ENCODE measurements at places on chromosomes 5 and 9.

DNA sequence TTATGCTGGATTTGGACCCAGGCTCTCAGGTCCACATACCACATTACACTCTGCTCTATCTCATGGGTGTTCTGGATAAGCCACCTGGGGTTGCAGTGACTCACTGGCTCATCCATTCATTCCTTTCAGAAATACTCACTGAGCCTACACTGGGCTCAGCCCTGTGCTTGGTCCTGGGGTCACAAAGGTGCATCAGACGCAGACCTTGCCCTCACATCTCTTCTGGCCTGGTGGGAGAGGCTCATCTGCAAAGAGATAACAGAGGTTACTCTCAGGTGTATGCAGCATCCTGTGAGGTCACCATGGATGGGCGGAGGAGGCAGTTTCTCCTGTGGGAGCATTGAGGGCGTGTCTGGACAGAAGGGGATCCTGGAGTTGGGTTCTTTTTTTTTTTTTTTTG is 12.1 kb downstream of the CDHR2 start:
- no peaks in the 10 kb centered on the region for H3K36me3 ChIP-seq
- no peak overlapping the region for H3K27ac ChIP-seq
- no peak for DNase-seq
- no peaks in the 10 kb centered on the region for H3K27me3 ChIP-seq
- H3K4me1 ChIP-seq = no peaks in the 10 kb centered on the region

DNA sequence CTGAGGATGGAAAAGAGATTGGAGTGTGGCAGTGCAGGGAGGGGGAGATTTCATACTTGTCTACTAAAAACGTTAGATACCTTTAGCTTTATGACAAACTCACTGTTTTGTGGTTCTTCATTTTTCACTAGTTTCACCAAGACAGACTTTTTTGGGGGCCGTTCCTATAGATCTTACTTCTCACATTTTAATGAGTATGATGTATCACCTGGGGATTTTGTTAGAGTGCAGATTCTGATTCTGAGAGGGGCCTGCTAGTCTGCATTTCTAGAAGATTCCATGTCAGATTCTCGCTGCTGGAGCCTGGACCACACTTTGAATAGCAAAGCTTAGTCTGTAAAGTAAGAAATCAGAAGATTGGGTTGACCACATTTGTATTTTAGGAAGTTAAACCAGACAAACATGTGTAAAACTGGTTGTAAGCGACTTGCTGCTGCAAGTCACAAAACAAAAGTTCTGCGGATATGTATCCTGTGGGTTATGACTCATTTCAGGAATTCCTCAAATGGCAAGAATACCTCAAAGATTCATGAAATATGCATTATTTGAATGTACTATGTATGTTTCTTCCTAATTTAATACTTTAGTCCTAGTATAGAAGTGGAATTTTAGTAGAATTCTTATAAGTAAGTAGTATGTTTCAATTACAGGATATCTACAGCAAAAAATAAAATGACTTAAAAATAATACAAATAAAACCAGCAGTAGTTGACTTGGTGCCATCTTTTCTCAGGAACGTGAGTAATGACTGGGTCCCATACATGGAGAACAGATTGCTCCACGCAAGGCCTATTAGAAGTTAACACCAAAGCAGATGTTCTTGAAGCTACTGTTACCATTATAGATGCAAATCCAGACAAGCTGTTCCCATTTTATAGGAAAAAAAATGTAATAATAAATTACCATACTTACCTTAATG is 27.8 kb downstream of the NFIL3 start:
- peaks cover 10% of the 10 kb centered on the region for H3K4me1 ChIP-seq
- H3K36me3 ChIP-seq = no peaks in the 10 kb centered on the region
- H3K27me3 ChIP-seq = no peaks in the 10 kb centered on the region

DNA sequence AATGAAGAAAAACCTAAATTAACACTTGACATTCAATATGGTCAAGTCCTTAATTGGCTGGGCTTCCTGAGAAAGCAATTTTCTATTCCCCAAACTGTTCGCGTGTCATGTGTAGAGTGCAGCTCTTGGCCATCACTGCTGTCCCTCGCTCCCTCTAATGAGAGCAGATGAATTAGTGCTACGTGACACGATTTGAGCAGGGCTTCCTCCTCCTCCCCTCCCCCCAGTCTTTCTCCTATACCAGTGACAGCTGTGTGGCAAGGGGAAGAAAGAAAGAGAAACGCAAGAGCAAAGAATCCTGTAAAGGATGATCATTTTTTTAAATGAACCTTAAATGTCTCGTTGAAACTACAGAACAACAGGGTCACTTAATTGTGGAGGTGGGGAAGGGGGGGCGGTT is 159.6 kb downstream of the BNC2 start:
- no peak overlapping the region for H3K4me3 ChIP-seq
- H3K27ac ChIP-seq = no peak overlapping the region
- no peak for DNase-seq
- H3K36me3 ChIP-seq = no peaks in the 10 kb centered on the region

- H3K36me3 ChIP-seq = no peaks in the 10 kb centered on the region
- no peaks in the 10 kb centered on the region for H3K4me1 ChIP-seq
- DNase-seq = no peak
- no peaks in the 10 kb centered on the region for H3K27me3 ChIP-seq
Observed at GRCh38 chr5:154529282-154529681, 51.3 kb upstream of the HAND1 start.

GRCh38 chr9:98101868-98102273 is 17.2 kb downstream of the TRIM14 start:
- no peaks in the 10 kb centered on the region for H3K4me1 ChIP-seq
- no peak overlapping the region for H3K4me3 ChIP-seq
- no peaks in the 10 kb centered on the region for H3K27me3 ChIP-seq
- no peak for DNase-seq

GRCh38 chr9:131727184-131727759 is 12.6 kb downstream of the RAPGEF1 start:
- no peaks in the 10 kb centered on the region for H3K27me3 ChIP-seq
- no peaks in the 10 kb centered on the region for H3K36me3 ChIP-seq
- no peak overlapping the region for H3K27ac ChIP-seq
- H3K4me1 ChIP-seq = peaks cover 32% of the 10 kb centered on the region

DNA sequence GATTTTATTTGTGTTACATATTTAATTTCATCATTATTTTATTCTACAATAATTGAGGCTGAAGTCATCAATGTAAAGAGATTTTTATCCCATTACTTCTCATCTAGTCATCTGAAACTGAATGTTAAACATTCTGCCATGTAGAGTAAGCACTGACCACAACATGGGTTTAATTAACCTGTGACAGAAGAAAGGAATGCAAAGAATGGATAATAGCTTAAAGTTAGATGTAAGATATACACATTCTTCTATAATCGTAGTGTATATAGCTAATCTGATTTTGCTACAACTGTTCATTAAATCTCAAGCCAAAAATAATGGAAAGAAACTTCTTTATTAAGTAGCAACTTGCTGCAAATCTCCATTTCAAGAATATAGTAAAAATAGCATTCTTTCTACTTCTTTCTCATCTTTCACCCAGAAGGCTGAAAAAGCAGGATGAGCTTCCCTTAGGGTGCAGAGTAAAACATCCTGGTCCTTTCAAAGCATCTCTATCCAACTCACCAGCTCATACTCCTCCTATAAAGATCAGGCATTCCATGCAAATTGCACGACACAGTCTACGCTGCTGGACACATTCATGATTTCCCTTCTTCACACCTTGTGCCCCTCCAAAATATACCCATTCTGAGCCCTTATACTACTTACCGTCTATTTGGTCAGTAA is 115.2 kb downstream of the EFNA5 start:
- H3K27me3 ChIP-seq = no peaks in the 10 kb centered on the region
- H3K27ac ChIP-seq = no peak overlapping the region
- H3K4me1 ChIP-seq = no peaks in the 10 kb centered on the region
- H3K4me3 ChIP-seq = no peak overlapping the region
- DNase-seq = no peak

DNA sequence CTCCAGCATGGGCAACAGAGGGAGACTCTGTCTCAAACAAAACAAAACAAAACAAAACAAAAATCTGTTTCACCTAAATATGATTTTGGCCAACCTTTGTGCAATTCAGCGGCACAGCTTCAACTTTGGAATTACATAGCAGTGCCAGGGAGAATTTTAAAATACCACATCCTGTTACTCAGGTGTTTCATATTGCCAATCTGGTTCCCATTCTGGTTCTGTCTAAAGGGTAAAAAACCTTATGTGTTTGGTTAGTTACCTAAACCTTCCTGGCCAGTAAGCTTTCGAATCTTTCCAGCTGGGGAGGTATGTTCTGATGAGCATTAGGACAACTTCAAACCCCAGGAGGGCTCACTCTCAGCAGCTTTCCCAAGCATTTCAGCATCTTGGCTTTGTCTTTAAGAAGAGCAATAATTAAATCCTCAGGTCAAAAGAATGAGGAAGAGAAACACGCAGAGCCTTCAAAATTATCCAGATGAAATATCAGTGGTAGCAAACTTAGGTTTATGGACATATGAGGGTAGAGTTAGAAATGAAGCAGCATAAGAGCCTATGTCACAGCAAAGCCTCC is 2.7 kb downstream of the DAB2 start:
- H3K27ac ChIP-seq = no peak overlapping the region
- no peak overlapping the region for H3K4me3 ChIP-seq
- peaks cover 46% of the 10 kb centered on the region for H3K4me1 ChIP-seq
- no peaks in the 10 kb centered on the region for H3K36me3 ChIP-seq
- H3K27me3 ChIP-seq = no peaks in the 10 kb centered on the region
- no peak for DNase-seq

GRCh38 chr9:88221105-88221504 is 82.8 kb upstream of the SPATA31C2 start:
- no peaks in the 10 kb centered on the region for H3K27me3 ChIP-seq
- H3K4me3 ChIP-seq = no peak overlapping the region
- no peak for DNase-seq
- H3K36me3 ChIP-seq = no peaks in the 10 kb centered on the region

DNA sequence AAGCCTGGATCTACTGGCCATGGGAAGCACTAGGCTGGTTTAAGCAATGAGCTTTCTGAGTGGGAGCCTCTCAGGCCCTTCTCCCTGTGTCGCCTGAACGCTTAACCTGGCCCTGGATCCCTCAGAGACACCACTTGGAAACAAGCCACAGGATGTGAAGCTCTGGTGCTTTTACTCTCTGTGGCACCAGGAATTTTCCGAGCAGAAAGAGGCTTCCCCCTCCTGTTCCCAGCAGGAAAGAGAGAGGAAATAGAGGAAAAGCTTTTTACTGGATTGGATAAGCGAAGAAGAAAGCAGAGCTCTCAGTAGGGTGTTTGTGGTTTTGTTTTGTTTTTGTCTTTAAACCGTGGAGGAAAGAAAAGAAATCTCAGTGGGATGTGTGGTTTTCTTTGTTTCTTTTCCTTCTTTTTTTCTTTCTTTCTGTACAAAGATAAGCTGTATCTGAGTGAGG is 34.5 kb downstream of the COL15A1 start:
- H3K36me3 ChIP-seq = no peaks in the 10 kb centered on the region
- no peak overlapping the region for H3K27ac ChIP-seq
- no peak overlapping the region for H3K4me3 ChIP-seq
- no peaks in the 10 kb centered on the region for H3K27me3 ChIP-seq
- peak; percentile 28 for DNase-seq
- peaks cover 4% of the 10 kb centered on the region for H3K4me1 ChIP-seq

DNA sequence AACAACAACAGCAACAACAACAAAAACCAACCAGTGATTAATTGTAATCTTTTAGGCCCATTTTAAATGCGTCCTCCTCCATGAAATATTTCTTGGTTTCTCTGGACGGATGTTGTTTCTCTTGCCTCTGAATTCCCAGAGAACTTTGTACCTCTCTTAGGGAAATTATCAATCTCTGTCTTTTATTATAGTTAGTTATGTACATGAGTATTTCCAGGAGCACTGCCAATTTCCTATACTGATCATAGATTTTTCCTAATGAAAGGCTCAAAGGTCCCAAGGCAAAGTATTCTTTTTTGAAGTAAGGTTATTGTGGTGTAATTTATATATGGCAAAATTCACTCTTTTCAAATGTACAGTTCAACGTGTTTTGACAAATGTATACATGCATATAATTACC is 20.4 kb upstream of the PALM2AKAP2 start:
- H3K36me3 ChIP-seq = no peaks in the 10 kb centered on the region
- no peaks in the 10 kb centered on the region for H3K27me3 ChIP-seq
- no peak for DNase-seq
- H3K27ac ChIP-seq = no peak overlapping the region

DNA sequence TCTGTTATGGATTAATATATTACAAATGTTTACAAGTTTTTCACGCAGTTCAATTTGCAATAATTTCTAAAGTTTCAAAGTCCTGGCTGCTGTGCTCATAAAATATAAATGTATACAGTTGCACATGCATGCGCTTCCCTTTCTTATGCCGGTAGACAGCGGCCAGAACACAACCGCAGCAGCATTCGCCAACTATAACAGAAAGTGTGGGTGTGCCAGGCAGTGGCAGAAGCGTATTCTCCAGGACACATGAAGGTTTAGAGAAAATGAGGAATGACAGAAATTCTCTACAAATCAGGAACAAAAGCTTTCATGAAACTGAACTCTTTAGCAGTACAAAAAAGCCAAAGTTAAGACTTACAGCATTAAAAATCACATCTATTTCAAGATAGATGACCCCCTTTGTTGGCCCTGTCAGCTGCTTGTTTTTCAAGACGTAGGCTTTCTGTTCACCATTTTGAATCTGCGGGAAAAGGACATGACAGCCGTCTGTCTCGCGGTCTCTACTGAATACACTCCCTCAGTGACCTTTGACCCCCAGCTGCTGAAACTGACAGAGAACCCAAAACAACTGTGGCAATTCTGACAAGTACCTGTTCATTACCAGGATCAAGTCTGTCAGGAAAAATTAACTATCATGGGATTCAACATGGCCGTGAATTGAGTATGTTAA is 252.2 kb downstream of the SLF1 start:
- no peak overlapping the region for H3K4me3 ChIP-seq
- no peaks in the 10 kb centered on the region for H3K36me3 ChIP-seq
- H3K4me1 ChIP-seq = no peaks in the 10 kb centered on the region
- no peaks in the 10 kb centered on the region for H3K27me3 ChIP-seq
- DNase-seq = no peak

DNA sequence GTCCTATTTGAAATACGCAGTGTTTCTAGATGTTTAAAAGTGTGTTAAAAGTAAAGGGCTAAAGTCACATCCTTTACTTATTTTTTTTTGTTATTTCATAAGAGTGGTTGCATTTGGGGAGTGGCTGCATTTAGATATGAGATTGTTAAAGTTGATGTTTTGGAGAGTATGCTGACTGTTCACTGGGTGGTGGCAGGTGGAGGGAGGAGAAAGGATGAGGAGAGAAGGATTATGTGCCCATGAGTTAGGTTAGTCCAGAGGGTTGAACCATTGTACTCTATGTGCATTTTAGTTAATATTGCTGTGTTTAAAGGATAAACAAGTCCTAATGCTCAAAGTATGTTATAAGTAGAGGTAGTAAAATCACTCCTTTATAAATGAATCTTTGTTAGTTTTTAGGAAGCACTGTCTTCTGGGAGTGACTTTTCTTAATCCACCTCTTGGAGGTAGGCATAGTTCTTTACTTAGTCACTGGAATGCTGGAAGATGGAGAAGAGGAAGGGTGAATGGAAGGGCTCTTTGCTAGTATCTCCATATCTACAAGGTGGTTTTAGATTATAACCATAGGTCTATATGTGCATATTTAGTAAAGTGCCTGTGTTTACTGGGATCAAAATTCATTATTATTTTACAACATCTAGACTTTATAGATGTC is 332.3 kb downstream of the NPR3 start:
- no peaks in the 10 kb centered on the region for H3K4me1 ChIP-seq
- H3K4me3 ChIP-seq = no peak overlapping the region
- no peaks in the 10 kb centered on the region for H3K36me3 ChIP-seq
- H3K27ac ChIP-seq = no peak overlapping the region
- DNase-seq = no peak
- H3K27me3 ChIP-seq = no peaks in the 10 kb centered on the region

Data from A673 (cell line).